ENCODE measurements at places on chromosomes 6 and 20.

DNA sequence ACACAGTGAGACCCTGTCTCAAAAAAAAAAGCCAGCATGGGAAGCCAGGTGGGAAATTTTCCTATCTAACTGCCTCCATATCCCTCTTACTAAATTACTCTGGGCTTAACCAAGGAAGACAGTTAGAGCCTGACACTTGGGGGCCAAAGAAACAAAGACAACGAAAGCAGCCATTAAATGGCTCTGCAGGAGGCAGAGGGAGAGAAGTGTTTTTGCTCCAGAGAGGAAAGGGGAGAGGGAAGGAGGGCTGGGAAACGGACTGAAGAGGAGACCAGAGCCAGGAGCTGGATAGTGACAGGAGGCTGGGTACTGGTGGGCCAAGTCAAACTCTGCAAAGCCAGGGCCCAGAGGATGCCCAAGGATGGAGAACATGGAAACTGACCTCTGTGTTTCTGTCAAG, 10.7 kb upstream of the TGIF2 start:
- no peak for DNase-seq

GRCh38 chr6:6910734-6911295, 196.9 kb upstream of the RREB1 start:
- no peak for DNase-seq

GRCh38 chr6:14306151-14306906, 188.8 kb downstream of the CD83 start:
- no peak for DNase-seq

- no peak for DNase-seq
These were observed 2.3 kb upstream of the ADGRB3 start for GRCh38 chr6:68632734-68633133.

DNA sequence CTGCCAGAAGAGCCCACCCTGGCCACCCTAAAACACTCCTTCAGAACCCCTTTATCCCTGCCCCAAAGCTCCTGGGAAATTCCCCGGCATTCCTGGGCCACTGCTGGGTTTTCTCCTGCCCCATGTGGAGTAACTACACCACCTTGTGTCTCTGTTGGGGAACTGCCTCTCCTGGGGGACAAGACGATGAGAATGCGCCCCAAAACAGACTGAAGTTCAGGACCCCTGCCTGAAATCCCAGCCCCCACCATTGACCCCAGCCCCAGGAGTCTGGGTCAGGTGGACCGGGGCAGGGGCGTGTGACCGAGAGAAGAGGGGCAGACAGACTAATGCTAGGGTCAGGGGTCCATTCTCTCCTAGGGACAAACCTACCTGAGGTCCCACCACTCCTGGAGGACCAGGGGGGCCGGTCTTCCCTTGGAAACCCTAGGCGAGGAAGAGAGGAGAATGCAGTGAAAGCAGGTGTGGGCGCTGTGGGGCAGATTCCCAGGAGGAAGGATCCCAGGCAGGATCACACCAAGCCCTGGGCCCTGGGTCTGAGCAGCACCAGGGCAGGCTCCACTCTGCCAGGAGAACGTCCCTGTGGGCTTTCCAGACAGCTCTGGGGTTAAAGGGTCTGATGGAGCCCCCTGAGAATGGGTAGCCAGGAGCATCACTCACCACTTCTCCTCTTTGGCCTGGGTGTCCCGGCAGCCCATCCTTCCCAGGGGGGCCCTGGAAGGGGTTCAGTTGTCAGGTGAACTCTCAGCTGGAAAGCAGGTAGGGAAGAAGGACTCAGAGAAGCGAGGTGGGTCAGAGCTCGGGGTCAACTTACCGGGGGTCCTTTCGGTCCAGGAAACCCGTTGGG, 19.4 kb downstream of the COL11A2 start:
- DNase-seq = no peak

- no peak for DNase-seq
These were observed 223.5 kb upstream of the ID4 start for GRCh38 chr6:19613678-19614077.

DNA sequence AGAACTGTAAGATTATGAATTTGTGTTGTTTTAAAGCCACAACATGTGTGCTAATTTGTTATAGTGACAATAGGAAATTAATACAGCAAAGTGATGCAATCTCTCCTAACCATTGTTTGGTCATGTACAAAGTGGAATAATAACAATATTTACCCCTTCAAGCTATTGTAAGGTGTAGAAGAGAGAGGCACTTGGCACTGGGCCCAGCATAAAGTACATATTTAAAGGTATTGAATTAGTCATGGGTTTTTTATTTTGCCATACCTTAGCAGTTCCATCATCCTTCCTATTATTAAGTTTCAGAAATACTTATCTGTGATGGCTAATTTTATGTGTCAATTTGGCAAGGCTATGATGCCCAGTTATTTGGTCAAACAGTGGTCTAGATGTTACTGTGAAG, 322.4 kb upstream of the TSHZ2 start:
- DNase-seq = no peak

- no peak for DNase-seq
These were observed 231.8 kb upstream of the GMDS start for GRCh38 chr6:2477250-2477649.

DNA sequence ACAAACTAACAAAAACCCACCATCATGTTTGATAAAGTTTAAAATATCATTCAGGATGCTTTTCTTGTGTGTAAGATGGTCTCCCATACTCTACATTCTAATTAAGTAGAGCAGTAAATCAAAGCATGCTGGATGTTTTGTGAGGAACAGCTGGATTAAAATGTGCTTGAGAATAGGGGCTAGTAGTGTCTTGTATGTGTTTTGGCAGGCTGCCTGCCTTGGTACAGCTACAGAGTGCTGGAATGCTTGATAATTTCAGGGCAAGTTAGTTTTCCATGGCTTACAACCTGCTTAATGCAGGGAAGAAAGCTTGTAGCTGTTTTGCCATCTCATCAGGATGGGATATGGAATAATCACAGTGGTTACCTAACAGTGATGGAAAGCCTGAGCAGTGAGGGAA, 636.6 kb upstream of the MMS22L start:
- DNase-seq = no peak

- no peak for DNase-seq
These were observed 933.7 kb upstream of the GJE1 start for GRCh38 chr6:141199074-141199473.

DNA sequence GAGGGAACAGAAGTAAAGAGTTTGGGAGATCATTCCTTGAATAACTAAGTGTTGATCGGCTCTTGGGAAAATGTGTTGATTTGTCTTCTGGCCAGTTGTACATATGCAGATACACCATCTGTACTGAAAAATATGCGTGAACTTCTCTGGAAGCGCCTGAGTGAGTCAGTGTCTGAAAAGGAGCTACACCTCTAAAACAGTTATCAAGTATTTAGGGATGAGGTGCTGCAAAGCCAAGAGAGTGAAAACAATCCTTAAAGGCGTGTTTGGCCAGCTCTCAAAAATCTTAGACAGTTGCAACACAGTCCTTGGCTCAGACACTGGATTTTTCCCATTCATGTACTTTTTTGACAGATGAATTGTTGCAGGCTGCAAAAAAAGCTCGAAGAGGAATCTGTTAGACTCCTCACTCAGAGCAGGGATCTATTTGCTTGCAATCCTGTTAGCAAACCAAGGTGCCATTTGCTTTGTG, 61.3 kb downstream of the BMP6 start:
- no peak for DNase-seq

Measured in esophagus squamous epithelium (tissue), 5 donors.